Stimulated activated CD8-positive, alpha-beta memory T cell treated with anti-CD3 and anti-CD28 coated beads, Interleukin-7, amount 100 ng/mL, for 1 hour (primary cell): ENCODE measurements at places on chromosomes 1 and 21.

GRCh38 chr21:39715804-39716397 lies 29.1 kb upstream of the IGSF5 start:
- DNase-seq = peak; percentile 5

GRCh38 chr1:17451731-17452130 lies 12.3 kb upstream of the RCC2 start:
- DNase-seq = no peak

- no peak for DNase-seq
These were observed 130.2 kb downstream of the CHRM3 start for GRCh38 chr1:239516579-239516978.

GRCh38 chr1:230821346-230821745 lies 47.0 kb downstream of the C1orf198 start:
- no peak for DNase-seq

DNA sequence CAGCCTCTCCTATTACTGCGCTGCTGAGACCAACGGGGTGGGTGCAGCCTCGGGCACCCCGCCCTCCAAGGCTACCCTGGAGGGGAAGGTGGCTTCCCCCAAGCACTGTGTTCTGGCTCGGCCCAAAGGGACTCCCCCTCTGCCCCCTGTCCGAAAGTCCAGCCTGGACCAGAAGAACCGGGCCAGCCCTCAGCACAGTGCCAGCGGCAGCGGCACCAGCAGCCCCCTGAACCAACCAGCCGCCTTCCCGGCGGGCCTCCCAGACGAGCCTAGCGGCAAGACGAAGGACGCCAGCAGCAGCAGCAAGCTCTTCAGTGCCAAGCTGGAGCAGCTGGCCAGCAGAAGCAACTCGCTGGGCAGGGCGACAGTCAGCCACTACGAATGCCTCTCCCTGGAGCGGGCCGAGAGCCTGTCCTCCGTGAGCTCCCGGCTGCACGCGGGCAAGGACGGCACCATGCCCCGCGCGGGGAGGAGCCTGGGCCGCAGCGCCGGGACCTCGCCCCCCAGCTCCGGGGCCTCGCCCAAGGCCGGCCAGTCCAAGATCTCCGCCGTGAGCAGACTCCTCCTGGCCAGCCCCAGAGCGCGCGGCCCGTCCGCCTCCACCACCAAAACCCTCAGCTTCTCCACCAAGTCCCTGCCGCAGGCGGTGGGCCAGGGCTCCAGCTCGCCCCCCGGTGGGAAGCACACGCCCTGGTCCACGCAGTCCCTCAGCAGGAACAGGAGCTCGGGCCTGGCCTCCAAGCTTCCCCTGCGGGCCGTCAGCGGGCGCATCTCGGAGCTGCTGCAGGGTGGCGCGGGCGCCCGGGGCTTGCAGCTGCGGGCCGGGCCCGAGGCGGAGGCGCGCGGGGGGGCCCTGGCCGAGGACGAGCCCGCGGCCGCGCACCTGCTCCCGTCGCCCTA lies 533.1 kb downstream of the KIF26B start:
- DNase-seq = no peak

- no peak for DNase-seq
These were observed at the start of gene WNT4 for GRCh38 chr1:22143065-22144033. WNT4 (minus strand) TSS chr1:22143097; CDS start chr1:22142922, 175 bp downstream.

GRCh38 chr1:30185313-30185712 lies 538.1 kb downstream of the MATN1 start:
- DNase-seq = no peak

GRCh38 chr1:209354111-209354839 lies 229.2 kb upstream of the CAMK1G start:
- DNase-seq = no peak

DNA sequence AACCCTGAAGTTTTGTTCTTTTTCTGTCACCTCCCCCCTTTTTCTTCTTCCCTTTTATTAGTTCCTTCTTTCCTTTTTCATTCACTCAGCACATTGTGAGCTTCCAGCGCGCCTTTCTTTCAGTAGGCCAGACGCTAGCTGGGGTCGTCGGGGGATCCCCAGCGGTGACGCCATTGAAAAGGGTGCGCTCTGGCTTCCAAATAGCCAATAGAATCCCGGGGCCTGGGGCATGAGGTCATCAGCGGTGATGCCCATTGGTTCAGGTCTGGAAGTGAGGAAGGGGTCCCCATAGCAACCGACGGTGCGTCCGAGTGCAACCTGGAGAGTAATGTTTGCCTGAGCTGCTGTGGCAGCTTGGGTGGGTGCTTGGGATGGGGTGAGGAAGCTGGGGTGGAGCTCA lies 6.9 kb upstream of the EFNA3 start:
- DNase-seq = no peak
